AG04450 (cell line): ENCODE measurements at places on chromosomes 3 and 15.

GRCh38 chr3:37271611-37272010 lies 97.2 kb upstream of the LRRFIP2 start:
- no peak for DNase-seq

DNA sequence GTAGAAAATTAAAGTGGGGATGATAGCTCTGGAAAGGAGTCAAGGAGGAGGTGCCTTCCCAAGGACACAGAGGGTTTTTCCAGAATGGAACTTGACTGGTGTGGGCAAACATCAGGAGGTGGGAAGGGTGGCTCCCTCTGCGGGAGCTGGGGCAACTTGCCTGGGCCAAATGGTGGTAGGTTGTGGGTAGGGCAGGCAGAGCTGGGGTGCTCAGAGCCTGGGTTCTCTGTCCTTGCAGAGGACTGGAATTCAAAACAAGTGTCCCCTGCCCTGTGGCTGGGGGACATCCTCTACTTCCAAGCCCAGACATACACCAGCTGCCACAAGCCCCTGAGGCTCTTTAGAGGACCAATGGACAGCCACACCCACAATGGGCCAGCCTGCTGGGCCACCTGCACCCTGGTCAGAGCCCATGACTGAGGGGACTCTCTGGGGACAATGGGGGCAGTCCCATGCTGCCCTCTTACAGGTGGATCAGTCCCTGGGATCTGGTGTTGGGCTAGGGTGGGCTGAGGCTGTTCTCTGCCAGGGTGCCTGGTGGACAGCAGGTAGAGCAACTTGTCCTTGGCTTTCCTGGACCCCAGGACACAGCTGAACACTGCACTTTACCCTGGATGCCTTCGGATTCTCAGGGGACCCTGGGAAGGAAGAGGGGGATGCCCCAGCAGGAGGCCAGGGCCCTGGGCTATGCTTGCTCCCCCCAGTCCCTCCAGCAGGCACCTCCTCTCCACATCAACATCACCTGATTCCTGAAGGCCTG lies 38.6 kb upstream of the CSPG4 start:
- DNase-seq = no peak

DNA sequence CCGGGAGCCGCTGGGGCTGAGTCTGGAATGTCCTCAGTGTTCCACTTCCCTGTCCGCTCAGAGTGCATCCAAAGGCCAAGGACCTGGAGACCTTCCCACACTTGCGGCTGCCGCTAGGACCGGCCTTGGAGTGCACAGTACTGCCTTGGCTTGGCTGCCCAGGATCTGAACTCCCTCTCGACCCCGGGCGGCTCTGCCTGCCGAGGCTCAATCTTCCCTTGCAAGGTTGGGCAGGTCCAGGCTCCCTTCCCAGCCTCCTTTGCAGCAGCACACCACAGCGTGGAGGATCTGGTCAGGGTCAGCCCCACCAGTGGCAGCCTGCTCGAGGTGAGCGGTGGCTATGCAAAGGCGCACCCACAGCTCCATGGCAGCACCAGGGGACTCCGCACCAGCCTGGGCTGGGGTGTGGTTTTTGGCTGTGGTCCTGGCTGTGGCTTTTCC lies 69.2 kb downstream of the PLXNA1 start:
- no peak for DNase-seq

GRCh38 chr3:123993818-123994217 lies 1.9 kb upstream of the ROPN1 start:
- DNase-seq = no peak

GRCh38 chr15:36110659-36110993 lies 468.8 kb upstream of the CDIN1 start:
- no peak for DNase-seq
